NCI-H2107 (cell line): ENCODE measurements at places on chromosomes 5 and 9.

DNA sequence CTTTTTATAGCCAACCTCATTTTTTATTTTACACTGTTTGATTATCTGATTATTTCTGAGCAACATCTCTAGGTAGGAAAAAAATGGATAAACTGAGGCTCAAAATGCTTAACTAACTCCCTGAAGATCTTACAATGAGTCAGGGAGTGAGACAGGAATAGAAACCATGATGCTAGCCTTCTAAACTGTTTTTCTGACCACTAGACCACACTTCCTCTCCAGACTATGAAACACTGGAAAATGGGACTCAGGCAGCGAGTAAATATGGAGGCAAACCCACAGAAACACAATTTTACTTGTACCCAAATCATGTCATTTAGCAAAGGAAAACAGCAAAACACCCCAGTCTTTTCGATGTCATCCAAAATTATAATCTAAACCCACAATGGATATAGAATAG lies 129.9 kb upstream of the ANKH start:
- DNase-seq: no peak

- DNase-seq: no peak
Observed at GRCh38 chr9:23431459-23431858, 394.6 kb downstream of the ELAVL2 start.

GRCh38 chr5:156473269-156473908 lies 146.4 kb downstream of the SGCD start:
- DNase-seq: no peak

GRCh38 chr9:61673664-61674381 lies 484.0 kb downstream of the SPATA31A7 start:
- DNase-seq: no peak

DNA sequence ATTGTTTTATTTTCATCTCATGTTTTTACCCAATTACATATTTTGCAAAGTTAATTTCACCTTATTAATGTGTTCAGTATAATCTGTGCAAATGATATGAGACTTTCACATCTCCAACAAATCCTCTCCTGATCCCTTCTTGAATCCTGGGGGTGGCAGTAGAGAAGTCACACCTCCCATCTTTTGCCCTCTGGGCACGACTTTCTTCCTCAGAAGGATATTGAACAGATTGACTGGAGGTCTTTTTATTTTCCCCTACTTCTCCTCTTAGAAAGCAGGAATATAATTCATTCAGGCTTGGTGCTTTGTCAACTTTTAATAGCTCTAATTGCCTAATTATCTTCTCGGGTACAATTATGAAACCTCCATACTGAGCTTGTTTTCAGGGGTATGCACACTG lies 1037.1 kb upstream of the NUDT12 start:
- DNase-seq: no peak

DNA sequence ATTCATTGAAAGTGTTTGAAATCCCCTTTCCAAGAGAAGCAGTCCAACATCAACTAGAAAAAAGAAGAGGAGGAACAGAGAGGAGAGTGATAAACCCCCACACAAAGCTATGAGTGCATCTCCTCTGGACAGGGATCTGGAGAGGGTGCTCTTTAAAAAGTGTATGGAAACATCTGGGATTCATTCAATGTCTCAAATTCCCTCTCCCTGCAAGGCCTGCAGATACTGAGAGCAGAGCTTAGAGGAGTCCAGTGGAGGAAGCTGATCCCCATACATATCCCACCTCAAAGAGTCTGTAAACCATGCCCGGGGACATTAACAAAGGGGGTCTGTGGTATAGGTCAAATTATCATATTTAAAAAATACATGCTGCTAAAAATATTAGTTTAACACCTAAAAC lies 2.2 kb downstream of the SPOCK1 start:
- DNase-seq: no peak

GRCh38 chr5:73692981-73693380 lies 67.0 kb downstream of the ARHGEF28 start:
- DNase-seq: no peak

DNA sequence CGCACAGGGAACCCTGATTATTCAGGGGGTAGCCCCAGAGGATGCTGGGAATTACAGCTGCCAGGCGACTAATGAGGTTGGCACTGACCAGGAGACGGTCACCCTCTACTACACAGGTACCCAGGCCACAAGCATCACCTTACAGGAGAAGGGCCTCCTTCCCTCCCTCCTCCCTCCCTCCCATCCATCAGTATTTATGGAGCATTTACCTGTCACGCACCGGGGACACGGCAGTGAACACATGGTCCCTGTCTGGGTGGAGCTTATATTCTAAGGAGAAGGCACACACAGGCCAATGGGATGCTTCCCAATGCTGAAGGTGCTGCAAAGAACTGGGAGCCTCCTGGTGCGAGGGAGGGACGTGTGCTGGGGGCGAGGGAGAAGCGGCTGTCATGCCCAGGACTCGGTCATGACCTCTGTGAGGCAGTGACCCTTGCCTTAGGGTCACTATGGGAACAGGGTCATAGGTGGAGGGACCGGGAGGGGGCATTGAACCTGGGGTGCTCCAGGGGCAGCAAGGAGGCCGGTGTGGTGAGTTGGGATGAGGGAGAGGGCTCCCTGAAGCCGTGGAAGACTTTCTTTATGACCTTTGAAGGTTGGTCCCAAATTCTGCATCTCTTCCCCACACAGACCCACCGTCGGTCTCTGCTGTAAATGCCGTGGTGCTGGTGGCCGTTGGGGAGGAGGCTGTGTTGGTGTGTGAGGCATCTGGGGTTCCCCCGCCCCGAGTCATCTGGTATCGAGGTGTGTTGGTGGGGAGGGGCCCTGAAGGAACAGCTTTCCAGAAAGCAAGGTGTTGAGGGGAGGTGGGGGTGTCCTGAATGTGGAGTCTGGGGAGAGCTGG lies 41.5 kb downstream of the HMCN2 start:
- DNase-seq: no peak

DNA sequence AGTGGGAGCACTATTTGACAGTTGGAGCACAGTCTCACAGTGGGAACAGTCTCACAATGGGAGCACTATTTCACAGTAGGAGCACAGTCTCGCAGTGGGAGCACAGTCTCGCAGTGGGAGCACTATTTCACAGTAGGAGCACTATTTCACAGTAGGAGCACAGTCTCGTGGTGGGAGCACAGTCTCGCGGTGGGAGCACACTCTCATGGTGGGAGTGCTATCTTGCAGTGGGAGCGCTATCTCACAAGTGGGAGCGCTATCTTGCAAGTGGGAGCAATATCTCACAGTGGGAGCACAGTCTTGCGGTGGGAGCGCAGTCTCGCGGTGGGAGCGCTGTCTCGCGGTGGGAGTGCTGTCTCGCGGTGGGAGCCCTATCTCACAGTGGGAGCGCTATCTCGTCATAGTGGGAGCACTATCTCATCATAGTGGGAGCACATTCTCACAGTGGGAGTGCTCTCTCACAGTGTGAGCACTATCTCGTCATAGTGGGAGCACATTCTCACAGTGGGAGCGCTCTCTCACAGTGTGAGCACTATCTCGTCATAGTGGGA lies 56.1 kb downstream of the MED10 start:
- no peak for DNase-seq

GRCh38 chr5:159386028-159386711 lies 55.9 kb upstream of the IL12B start:
- no peak for DNase-seq

- no peak for DNase-seq
Observed at GRCh38 chr9:68427216-68427977, 71.0 kb downstream of the PGM5 start.
